ENCODE measurements at places on chromosomes 16 and 17.

DNA sequence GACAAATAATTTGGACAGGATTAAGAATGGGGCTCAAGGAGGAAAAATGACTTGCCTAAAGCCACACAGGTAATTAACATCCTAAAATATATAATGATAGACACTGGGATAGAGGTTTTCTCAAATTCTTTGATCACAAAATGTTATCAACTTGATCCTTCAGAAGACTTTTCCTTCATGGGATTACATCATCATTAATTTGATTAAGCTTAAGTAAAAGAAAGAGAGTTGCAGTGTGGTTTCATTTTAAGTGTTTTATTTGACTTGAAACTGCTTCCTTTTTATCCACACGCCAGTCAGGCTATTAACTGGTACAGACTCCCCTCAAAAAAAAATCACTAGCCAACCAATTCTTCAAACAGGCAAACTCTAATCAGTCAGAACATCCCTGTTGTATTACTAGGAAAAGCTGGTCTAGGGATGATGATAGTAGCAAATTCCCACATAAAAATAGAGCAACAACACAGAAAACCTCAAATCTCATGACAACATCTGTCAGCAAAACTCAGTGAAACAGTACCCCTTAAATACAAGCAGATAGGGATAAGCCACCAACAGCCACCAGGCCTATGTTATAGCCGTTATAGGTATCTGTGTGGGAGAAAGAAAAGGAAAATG is 32.5 kb downstream of the AKAP10 start:
- DNase-seq = no peak

DNA sequence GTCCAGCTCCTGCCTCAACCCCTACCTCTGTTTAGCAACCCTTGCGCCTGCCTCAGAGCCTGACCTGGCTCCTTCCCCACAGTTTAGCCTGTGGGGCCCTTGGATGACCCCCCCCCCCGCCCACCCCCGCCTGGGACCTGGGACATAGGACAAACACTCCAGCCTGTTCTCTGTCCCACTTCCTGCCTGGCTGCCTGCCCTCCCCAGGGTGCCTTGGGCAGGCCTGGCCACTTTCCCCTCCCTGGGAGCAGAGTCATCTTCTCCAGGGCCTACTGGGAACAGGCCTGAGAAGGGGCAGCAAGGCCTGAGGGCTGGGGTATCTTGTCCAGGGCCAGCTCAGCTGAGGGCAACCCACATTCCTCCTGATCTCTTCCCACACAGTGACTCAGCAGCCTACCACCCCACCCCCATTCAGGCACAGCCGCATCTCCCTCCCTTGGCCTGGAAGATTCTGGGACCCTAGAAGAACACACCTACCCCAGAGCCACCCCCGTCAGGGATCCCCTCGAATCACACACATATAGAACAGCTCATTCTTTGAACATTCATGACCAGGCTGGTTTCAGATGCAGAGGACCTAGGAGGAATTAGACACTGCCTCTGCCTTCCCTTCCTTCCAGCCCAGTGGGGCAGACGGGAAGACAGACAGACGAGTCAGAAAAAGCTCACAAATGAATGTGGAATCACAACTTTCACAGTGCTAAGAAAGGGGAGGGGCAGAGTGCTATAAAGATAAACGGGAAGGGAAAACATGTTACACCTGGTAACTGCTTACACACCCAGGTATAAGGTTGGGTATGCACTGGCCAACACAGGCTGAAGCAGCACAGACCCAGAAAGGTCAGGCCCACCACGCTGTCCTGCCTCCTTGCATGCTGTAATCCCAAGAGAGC is 6.0 kb downstream of the FHOD1 start:
- no peak for DNase-seq

GRCh38 chr17:29653995-29654714 is 31.4 kb upstream of the CORO6 start:
- DNase-seq = no peak

- no peak for DNase-seq
Observed at GRCh38 chr16:30335598-30336474, 19.3 kb downstream of the CD2BP2 start.

DNA sequence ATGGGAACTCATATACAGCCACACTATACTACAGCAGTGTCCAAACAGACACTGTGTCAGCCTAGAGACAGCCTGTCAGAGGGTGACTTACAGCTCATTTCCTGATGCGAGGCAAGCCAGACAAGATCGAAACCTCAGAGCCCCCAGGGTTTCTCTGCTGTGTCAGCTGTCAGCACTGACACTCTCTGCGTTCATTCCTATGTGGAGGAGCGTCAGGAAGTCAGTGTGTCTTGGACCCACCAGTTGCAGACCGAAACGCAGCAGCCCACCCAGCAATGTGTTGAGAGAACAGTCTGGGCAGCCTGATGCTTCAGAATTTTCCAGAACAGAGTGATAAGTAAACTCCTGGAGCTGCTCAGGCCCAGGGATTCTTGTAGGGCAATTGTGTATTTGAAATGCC is 20.6 kb upstream of the MAPT start:
- no peak for DNase-seq

GRCh38 chr16:11356573-11357331 is 11.5 kb downstream of the RMI2 start:
- no peak for DNase-seq

GRCh38 chr17:28917465-28917864 is 14.6 kb upstream of the DHRS13 start:
- DNase-seq = no peak

- no peak for DNase-seq
Observed at GRCh38 chr16:56067406-56067805, 123.9 kb upstream of the GNAO1 start.

GRCh38 chr16:3400779-3401688 is at the start of the genes ZNF174 and ZSCAN32:
Gene ZNF174 (plus strand): TSS chr16:3401215. CDS start chr16:3402005, 790 bp downstream.
Gene ZSCAN32 (minus strand): TSS chr16:3401004. CDS start chr16:3397557, 3,447 bp downstream.
- DNase-seq = peak; percentile 95

DNA sequence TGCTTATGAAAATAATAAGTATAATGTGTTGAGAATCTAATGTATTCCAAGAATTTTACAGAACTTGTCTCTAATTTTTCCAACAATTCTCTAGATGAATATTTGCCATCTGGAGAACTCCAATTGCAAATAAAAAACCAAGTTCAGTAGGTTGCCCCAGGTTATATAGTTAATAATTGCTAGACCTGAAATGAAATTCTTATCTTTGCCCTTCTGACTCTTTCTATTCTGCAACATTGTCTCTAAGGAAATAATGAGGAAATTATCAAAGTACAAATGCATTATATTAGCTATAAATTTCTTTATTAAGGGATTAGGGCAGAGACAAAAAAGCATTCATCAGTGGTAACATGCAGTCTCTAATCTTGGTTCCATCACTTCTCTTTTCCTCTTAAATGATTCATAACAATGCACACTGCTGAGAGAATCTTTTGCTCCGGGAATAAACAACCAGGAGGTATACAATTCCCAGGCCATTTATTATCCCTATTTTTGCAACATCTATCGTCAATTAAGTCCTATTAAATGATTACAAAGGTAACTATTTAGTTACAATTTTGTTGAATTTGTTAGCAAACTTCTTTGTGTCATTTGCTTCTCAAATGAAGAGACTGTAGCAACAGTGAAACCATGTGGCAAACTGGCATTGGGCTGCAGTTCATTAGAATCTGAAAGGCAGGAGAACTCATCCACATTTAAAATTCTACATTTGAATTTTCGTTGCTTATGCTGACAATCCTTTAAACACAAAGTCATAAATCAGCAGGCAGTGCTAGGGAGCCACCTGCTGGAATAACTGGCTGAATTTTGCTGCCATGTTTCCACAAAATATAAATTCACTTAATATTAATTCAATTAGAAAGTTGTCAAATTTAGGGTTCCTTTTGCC is 349.6 kb downstream of the KIF2B start:
- no peak for DNase-seq

- DNase-seq = no peak
Observed at GRCh38 chr17:78231991-78232858, 794 bp downstream of the TMEM235 start.

GRCh38 chr16:9399573-9399972 is 308.1 kb downstream of the HAPSTR1 start:
- no peak for DNase-seq

- no peak for DNase-seq
Observed at GRCh38 chr16:10312784-10313724, 72.8 kb upstream of the ATF7IP2 start.

GRCh38 chr17:45016823-45017222 is 34.6 kb downstream of the DCAKD start:
- DNase-seq = no peak

- DNase-seq = no peak
Observed at GRCh38 chr16:74732707-74733350, 32.2 kb upstream of the MLKL start.

DNA sequence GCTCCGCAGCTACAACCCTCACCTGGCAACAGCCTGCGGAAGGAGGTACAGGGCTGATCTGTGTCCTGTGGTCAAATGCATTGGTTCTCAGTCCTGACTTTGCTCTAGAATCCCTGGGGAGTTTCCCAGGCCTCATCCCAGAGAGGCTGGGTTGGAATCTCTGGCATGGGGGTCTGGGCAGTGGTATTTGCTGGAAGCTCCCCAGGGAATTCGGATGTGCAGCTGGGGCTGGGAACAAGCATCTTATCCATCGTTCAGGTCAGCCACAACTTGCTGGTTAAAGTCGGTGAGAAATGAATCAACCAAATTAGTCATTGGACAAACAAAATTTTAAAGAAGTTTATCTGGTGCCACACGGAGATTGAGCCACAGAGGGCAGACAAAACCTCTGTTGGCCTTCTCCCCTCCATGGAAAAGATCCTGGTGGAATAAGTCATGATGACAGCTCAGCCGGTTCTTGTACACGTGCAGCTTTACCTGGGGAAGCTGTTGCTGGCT is 231.2 kb downstream of the FOXL1 start:
- no peak for DNase-seq

GRCh38 chr17:10871914-10872313 is 34.0 kb upstream of the PIRT start:
- no peak for DNase-seq

GRCh38 chr17:40190197-40191021 is 13.1 kb downstream of the RAPGEFL1 start:
- no peak for DNase-seq
